ENCODE measurements at places on chromosomes 5 and 9.
A peak's percentile ranks its signal among the peaks of the same experiment; 100 is the strongest.

- no peak for DNase-seq
These were observed 21.0 kb upstream of the HAND1 start for GRCh38 chr5:154498994-154499393.

DNA sequence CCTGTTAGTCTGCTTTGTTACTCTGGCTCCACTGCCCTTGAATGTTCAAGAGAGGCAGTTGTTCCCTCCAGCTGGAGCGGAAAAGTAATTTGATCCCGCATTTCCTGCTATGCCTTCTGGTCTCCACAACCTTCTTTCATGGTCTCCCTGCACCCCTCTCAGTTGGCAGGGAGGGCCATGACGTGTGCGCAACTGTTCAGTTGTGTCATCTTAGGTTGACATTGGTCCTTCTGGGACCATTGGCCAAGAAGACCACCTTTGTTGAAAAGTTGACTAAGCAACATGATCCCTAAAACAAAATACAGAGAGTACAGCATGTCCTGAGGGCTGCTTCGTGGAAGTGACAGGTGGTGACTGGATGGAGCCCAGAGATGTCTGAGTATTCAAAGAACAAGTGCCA, 192.5 kb upstream of the TUT7 start:
- no peak for DNase-seq

DNA sequence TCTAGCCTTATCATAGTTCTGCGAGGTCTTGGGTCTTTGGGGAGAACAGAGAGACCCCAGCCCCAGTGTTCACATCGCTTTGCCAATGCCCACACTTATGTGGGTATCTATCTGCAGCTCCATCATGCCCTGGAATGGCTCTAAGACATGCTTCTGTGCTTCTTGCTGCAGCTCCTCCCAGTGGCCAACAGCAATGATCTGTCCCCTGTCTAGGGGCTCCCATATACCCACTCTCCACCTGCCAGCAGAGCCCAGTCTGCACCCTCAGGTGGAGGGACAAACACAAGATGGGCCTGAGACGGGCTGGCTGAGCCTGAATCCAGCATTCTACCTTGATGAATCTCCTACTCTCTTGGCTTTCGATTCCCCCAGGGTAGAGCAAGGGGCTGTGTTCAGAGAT, 14.6 kb upstream of the DAP start:
- no peak for DNase-seq

- peak; percentile 28 for DNase-seq
These were observed 61.6 kb downstream of the ST8SIA4 start for GRCh38 chr5:100841358-100842076.

- DNase-seq, result no peak
These were observed 1.8 kb upstream of the NTRK2 start for GRCh38 chr9:84667571-84668195.

DNA sequence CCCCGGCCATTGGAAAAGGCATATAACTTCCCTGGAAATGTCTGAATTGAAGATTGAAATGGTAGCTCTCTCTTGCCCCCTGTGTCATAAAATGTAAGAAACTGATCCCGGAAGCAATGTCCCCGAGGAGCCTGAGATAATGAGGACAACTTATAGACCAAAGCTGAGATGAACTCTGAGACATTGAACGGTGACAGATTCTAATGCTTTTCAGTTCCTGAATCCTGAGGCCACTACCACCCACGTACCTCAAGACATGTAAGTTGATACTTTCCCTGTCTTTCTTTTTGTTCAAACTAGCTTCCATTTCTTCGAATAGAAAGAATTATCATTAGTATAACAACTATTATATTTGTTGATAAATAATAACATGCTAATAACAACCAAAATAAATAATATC, 51.0 kb downstream of the KIF4B start:
- no peak for DNase-seq

GRCh38 chr5:1003296-1003937, 5.2 kb upstream of the NKD2 start:
- peak; percentile 20 for DNase-seq

GRCh38 chr9:1869843-1870242, 145.3 kb upstream of the SMARCA2 start:
- DNase-seq, result peak; percentile 36

GRCh38 chr5:133412661-133413060, 199.7 kb downstream of the FSTL4 start:
- DNase-seq, result no peak

DNA sequence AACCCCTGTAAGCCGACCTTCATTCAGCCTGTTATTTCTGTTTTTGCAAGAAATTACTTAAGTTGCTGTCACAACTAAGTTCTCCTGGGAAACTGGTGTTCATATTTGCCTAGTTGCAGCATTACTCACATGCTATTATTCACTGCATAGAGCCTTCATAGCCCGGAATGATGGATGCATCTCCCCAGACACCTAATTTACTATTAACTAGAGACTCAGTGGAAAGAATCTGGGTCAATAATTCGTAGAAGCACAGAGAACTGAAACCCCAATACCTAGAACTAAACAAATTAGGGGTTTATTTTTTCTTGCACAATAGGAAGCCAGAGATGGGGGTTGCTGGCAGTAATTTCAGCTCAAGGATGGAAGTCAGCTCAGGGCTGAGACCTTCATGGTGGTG, 45.7 kb upstream of the FAM170A start:
- DNase-seq, result no peak

DNA sequence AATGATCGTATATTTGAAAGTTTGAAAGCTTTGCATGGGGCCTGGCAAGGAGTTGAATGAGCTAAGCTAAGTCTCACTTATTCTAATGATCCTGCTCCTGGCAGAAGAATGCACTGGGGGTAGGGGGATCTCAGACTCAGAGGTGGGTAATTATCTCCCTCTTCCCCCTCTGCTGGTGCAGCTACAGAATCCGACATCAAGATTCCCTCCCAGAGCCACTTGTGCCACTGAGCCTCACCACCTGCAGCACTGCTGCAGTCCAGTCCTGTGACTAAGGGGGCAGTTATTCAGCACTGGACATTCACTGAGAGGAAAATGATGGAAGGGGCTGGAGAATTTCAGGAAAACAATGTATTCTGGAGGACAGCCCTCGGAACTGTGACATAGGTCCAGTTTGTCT, 205.8 kb downstream of the DEPDC1B start:
- DNase-seq, result no peak

DNA sequence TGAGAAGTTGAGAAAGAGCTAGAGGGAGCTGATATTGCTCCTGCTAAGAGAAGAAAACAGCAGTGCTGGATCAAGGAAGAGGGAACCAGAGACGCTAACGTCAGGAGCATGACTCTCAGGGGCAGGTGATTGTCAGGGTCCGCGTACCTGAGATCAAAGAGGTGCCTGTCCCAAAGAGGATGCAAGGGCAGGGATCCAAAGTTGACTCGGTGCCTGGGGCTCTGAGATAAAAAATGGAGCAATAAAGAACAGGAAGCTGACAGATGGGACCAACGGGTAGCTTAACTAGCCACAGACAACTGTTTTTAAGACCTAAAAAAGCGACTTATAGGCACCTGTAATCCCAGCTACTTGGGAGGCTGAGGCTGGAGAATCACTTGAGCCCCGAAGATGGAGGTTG, 517.8 kb downstream of the IRX1 start:
- DNase-seq, result no peak

GRCh38 chr5:128053291-128053954, 30.1 kb upstream of the SLC12A2 start:
- no peak for DNase-seq

DNA sequence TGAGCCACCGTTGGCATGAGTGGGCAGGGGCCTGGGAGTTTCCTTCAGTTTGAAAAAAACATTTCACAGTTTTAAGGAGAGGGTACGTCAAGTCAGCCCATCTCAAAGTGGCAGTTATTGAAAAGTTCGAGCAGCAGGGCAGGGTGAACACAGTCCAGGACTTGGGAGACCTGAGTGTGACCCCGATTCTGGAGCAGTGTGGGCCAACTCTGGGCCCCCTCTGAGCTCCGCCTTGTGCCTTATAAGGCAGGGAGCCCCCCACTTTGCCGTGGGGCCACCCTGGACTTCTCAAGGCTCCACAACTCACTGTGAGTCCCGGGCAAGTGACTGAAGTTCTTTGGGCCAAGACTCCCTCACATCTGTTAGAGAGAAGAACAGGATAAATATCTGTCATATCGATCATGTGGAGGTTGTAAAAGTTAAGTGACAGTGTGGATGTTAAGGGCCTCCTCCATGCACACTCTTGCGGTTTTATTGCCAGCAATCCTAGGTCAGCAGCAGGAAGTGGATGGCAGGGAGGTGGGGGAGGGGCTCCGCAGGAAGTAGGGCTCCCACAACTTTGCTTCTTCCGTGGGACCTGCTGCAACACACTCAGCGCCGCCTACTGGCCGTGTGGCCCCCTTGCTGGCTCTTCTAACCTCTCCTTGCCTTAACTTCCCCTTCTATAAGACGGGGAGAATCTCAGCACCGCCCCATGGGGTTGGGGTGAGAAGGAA, 38.4 kb downstream of the HRH2 start:
- peak; percentile 75 for DNase-seq

DNA sequence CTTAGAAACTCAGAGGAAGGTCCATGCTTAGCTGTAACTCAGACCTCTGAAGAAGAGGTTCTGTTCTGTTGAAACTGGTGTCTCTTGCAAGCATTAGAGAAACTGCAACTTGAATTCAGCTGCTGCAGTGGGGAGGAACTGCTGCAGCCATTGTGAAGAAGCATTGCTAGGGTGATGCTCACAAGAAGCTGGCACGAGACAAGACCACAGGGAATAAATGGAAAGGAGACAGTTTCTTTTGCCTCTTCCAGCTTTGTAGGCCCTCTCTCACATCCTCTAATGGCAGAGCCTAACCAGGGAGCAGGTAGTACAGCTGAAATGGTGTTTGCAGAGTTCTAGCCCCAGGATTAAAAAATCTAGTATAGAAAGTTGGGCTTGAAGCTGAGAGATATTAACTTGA, 148.0 kb upstream of the DMAC1 start:
- no peak for DNase-seq

DNA sequence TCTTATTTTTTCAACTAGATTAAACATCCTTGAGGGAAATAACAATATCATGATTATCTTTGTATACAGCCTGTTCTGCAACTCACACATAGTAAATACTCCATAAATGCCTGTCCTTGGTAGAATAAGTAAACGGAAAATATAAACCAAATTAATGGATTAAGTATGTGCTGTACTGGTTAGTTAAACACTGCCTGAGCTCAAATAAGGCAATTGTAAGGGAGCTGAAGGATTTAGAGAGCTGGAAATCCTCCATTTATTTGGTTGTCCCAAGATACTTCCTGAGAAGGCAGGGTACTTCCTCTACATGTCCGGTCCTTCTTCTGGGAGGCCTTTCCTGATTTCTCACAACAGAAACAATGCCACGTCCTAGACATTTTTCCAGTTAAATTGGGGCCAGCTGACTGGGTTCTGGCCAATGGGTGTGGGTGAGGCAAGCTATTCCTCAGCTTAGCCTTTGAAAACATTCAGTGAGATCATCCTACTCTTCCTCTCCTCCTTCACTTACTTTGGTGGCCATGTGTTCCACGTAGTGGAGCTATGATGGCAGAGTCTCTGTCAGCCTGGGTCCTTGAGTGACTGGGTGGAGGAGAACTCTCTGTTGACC, 8.5 kb upstream of the C1QTNF3 start:
- DNase-seq, result no peak

GRCh38 chr9:74275872-74276508, 221.1 kb upstream of the RORB start:
- DNase-seq, result no peak

DNA sequence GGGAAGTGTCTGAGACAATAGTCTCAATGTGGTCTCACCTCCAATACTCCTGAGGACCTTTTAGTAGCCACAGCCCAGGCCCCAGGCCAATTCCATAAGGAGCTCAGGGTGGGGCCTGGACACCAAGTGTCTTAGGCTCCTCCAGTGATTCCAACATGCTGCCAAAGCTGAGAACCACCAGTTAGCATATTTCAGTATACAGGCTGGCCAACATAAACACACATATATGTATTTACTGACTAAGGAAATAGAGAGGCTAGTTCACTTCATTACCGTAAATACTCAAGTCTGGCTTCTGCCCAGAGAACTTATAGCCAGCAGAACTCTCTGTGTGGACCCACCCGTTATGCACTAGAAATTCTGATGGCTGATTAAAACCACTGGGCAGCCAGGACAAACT, 24.1 kb downstream of the S1PR3 start:
- DNase-seq, result no peak

GRCh38 chr9:97557606-97558095, 56.2 kb downstream of the TMOD1 start:
- DNase-seq, result no peak

DNA sequence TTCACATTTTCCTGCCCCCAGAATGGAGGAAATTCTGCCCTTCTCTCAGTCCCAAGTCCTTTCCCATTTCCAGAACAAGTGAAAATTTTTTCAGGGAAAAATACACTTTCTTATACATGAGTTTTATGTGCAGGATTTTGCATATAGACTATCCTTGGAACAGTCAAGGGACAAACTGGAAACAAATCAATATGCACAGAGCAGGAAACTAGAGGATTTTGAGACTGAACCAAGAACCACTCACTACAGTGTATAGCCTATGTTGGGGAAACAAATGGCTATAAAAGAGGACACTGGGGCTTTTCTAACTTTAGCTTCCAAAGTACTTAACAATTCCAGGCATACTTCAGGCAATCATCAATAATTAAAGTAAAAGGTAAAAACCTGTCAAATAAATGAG, 1036.1 kb upstream of the ARRDC3 start:
- DNase-seq, result no peak

DNA sequence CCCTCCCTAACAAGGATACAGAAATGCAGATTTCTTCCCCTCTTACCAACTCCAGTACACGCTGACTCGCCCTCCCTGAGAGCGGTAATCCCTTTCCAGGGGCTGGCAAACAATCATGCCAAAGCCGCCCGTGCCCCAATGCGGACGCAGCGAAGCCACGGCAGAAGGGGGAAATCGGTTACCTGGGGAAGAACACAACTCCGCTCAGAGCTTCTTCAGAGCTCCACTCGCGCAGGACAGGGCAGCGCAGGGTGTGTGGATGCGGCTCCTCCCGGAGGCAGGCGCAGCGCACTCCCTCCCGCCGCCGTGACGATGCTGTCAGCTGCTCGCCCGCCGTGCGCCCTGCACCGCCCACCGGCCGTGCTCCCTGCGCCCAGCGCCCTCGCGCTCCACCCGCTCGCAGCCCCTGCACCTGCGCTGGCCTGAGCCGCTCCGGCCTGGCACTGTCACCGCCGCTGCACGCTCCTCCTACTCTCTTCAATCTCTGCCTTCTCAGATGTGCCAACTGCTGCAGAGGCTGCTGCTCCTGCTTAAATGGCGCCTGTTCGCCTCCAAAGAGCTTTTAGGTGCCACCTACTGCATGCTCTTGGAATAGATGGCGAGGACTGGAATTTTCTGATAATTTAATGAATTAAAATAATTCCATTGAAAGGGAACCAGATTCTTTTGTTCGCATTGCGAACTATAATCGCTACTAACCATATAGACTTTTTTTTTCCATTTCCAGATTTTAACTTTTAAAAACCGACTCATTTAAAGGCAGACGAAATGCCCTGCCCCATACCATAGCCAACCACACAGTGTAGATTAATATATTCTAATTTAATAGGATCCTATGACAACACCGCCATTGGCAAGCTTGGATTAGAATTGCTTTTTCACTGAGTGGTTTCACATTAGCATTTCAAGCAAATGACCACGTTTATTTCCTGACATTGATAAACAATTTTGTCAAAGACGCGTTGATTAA, at the start of gene DIRAS2:
TSS of gene DIRAS2 (minus strand) at position 255 of the 970 bp plus-strand sequence. CDS start 28,997 bp downstream, outside the sequence.
- DNase-seq, result no peak

GRCh38 chr5:115589043-115589442, 13.2 kb downstream of the TICAM2 start:
- DNase-seq, result no peak
